ENCODE measurements at places on chromosomes 16 and 17.

- no peak for DNase-seq
Measured at GRCh38 chr17:63817736-63818385, 9.4 kb upstream of the PSMC5 start.

GRCh38 chr17:76734080-76734840, 2.9 kb downstream of the SRSF2 start:
- DNase-seq = no peak

- no peak for DNase-seq
Measured at GRCh38 chr17:59828478-59828760, 64.3 kb downstream of the TUBD1 start.

- no peak for DNase-seq
Measured at GRCh38 chr17:40621578-40621977, 26.0 kb downstream of the SMARCE1 start.

DNA sequence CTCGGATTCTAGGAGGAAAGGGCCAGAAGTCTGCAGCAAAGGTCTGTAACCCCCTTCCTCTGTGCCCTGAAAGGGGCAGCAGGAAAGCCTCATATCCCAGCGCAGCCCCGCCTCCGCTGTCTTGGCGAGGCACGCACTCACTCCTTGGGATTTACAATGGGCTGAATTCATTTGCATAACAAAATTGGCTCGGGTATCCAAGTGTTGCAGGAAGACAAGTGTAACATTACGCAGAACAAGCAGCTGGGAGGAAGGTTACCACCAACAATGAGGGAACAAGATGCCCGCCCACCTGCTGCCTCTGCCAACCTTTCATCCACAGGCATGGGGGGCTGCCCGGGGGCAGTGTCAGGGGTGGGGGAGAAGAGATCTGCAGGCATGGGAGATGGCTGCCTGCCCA, 130.4 kb downstream of the MRM1 start:
- DNase-seq = no peak

DNA sequence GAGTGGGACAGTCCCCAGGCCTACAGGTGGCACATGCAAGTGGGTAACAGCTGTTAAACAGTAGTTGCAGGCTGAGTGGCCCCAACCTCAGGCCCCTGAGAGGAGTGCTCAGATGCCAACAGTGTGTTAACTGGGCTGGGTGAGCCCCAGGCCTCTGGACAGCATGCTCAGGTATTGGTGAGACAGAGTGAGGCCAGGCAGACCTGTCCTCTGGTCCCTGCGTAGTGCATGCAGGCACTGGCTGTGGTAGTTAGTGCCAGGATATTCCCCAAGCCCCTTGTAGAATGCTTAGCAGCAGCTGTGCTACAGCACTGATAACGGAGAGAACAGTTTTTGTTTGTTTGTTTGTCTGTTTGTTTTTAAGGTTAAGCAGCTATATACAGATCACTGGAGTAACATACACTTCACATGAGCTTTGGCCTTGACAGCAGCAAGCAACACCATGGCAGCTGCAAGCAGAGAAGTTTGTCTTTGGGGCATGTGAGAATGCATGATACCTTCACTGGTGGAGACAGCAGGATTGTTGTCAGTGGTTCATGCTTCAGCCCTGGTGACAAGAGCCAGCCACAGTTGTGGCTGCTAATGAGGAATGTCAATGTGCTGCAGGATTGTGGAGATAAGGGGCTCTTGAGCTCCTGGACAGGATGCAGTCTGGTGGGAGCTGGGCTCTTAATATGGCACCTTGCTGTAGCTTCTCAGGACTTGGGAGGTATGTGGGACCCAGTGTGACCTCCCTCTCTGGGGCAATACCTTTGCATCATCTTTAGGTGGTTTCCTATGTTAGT, 614.4 kb downstream of the CDH11 start:
- DNase-seq = no peak

GRCh38 chr17:66313995-66314659, 11.7 kb downstream of the PRKCA start:
- no peak for DNase-seq

GRCh38 chr16:62625326-62625725, 589.1 kb upstream of the CDH8 start:
- no peak for DNase-seq

DNA sequence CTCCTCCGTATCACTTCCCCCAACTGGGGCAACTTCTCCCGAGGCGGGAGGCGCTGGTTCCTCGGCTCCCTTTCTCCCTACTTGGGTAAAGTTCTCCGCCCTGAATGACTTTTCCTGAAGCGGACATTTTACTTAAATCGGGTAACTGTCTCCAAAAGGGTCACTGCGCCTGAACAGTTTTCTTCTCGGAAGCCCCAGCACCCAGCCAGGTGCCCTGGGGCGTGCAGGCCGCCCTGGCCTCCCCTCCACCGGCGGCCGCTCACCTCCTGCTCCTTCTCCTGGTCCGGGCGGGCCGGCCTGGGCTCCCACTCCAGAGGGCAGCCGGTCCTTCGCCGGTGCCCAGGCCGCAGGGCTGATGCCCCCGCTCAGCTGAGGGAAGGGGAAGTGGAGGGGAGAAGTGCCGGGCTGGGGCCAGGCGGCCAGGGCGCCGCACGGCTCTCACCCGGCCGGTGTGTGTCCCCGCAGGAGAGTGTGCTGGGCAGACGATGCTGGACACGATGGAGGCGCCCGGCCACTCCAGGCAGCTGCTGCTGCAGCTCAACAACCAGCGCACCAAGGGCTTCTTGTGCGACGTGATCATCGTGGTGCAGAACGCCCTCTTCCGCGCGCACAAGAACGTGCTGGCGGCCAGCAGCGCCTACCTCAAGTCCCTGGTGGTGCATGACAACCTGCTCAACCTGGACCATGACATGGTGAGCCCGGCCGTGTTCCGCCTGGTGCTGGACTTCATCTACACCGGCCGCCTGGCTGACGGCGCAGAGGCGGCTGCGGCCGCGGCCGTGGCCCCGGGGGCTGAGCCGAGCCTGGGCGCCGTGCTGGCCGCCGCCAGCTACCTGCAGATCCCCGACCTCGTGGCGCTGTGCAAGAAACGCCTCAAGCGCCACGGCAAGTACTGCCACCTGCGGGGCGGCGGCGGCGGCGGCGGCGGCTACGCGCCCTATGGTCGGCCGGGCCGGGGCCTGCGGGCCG, 1.6 kb downstream of the HIC1 start:
- DNase-seq = no peak

GRCh38 chr16:1283296-1283695, 26.1 kb upstream of the UBE2I start:
- DNase-seq = no peak

DNA sequence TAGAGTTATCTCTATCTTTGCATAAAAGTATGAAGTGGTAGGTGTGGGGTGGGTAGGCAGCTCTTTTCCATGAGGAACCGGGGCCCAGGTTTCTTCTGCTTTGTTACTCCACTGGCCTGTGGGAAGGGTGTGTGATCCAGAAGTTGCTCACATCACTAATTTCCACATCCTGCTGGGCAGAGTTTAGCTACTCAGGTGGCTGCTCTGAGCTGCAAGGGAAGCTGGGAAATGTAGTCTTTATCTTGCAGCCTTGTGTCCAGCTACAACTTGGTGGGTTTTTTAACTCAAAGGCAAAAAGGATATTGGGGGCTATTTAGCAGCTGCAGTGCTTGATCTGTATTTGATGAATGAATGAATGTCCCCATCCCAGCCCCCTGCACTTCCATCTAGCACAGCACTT, 335.3 kb downstream of the SNX29 start:
- no peak for DNase-seq

- no peak for DNase-seq
Measured at GRCh38 chr16:79589601-79590102, 10.9 kb downstream of the MAF start.

GRCh38 chr17:48391444-48391843, 38.6 kb downstream of the SKAP1 start:
- no peak for DNase-seq

DNA sequence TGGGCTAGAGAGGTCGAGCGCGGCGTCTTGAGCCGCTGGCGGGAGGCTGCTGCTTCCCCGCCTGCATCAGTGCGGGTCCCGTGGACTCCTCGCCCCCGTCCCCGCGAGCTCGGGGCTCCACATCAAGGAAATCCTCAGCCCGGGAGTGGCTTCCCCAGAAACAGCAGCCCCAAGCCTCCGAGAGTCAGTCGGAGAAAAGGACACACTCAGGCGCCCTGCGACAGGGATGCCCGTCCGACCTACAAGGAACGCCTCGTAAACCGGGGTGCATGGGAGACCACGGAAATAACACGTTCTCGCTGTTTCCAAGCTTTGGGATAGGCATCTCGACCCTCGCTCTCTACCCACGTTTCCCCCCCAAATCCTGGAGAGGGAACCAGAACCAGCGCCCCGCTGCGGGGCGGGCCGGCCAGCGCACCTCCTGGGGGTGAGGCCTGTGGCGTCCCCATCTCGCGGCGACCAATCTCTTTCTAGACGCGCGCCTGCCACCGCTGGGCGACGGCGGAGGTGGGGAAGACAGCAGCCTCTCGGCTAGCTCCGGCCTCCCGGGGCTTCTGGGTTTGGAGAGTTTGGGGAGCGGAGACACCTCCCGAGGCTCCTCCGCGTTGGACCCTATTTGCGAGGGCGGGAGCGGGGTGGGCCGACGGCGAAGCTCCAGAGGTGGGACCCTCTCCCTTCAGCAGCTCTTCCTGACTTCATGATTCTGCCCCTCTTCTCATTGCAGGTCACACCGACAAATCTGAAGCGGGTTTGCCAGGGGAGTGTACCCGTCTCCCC, 759 bp upstream of the TP53I13 start:
- no peak for DNase-seq

DNA sequence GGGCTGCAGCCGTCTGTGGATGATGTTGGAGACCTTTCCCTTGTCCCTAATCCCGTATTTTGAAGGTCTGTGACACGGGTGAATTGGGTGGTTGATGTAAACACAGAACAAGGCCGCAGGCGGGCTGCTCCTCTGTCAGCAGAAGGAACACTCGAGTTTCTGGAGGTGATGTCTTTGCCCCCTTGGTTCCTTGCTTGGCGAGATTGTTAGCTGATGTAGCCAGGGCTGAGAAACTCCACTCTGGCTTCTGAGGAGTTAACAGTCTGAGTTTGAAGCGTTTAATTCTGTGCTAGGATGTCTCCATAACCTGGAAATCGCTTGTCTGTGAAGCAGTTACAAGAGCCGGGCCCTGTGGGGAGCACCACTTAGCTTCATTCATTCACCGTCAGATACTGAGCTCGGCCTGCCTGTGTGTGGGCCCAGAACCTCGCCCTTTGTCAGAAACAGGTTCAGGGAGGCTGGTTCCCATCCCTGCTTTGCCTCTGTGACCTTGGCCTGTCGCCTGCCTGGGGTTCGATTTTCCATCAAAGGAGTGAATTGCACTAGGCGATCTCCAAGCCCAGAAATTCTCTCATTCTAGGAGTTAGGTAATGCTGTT, 1.3 kb downstream of the MAPK8IP3 start:
- no peak for DNase-seq

DNA sequence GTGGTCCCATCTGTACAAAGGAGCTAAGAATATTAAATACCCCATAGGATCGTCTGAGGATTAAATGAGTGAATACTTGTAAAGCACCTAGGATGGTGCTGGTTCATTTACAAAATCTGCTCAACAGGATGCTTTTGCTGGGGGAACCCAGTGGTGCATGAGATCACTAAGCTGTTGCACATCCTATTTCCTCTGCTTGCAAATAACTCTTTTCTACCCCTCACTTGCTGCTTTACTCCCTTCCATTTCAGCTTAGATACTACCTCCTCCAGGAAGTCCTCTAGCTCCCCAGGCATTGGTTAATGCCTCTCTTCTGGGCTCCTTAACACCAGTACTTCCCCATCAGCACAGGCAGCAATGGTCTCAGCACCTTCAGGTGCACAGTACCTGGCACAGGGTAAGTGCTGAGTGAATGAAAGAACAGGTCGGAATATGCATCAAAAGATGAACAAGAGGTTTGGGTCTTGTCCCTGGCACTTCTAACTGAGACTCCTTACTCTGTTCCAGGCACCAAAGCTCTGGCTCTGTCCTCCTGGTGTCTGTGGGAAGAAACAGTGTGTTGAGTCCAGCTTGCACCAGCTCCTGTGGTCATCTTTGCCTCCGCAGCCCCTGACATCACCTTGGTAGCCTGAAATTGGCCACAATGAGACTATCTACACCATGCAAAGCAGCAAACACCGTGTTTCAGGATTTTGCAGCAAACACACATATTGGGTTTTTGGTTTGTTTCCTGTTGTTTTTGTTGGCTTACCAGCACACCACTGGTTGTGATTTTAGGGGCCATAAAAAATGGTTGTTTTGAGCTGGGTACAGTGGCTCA, 24.1 kb upstream of the IL21R start:
- DNase-seq = no peak

DNA sequence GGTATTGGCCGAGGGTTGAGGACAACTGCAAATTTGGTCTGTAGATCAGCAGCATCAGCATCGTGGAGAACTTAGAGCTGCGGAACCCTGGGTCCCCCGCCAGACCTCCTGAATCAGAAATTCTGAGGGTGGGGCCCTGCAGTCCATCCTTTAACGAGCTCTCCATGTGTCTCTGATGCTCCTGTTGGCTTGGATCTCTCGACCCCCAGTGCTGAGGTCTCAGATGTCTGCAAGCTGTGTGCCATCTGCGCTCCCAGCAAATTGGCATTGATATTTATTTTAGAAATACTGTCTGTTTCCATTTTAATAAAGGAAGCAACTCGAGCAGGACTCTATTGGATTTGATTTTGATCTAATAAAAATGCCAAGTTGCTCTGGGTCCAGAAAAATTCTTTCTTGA, 250.0 kb downstream of the KATNIP start:
- no peak for DNase-seq

DNA sequence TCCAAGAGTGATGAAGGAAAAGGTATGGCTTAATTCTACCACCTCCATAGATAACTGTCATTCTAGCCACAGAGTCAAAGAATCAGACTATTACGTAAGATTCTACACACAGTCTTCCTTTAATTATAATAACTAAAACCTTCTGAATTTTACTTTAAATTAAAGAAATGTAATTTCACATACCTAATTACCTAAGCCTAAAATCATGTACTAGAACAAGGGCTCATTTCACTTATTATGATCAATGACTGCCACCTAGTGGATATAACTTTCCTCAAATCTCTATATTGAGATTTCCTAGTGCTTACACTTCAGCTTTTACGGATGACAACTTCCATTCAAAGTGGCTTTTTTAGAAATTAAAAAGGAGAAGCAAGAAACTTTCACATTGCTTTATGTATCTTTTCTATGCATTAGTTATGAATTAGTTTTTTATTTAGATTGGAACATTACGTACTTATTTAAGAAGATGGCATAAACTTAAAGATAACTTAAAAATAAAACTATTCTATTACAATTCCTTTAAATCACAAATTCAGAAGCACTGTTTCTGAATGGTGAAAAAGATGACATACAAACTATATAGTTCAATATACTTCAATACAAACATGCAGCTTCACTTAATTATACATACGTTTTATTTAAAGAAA, 18.2 kb upstream of the ABCA10 start:
- no peak for DNase-seq

GRCh38 chr17:34760931-34761495, 181.6 kb downstream of the TMEM132E start:
- no peak for DNase-seq

- DNase-seq = no peak
Measured at GRCh38 chr16:88368036-88368435, 14.7 kb upstream of the ZNF469 start.

- DNase-seq = no peak
Measured at GRCh38 chr17:39635614-39636176, 1.2 kb upstream of the STARD3 start.
